Activated gamma-delta T cell treated with anti-CD3 and anti-CD28 coated beads, Interleukin-2, amount 50 U/mL, for 16 hours (primary cell): ENCODE measurements at places on chromosomes 1 and 21.

DNA sequence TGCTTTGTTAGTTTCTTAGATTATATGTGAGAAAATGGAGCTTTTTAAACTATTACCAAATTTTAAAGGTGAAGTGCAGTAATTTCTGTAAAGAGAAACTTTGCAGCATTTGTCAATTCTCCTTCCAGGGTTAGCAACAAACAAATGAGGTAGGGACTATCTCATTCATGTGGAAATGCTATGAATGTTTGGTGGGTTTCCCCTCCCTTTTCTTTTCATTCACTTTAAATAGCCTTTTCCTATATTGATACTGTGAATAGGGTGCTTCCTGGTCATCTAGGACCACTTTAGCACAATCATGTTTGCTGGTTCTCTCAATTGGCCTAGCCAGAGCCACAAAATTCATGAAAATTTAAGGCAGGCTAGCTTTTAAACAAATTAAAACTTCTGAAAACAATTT is 20.6 kb downstream of the ZBTB37 start:
- DNase-seq = no peak

DNA sequence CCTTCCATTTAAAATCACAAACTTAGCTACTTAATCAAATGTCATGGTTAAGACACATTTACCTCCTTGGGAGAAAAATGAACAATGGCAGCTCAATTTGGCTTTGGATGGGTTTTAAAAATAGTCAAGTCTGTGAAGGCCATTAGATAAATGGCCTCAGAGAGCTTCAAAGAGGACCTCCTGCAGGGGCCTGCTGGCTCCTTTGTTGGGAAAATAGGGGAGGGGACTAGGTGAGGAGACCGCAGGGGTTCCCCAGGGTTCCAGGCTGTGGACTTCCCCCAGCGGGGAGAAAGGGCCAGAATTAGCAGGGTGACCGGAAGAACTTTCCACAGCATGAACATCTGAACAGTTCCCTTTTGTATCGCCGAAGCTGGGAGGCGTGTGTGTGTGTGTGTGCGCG is 3.4 kb upstream of the AJAP1 start:
- no peak for DNase-seq

DNA sequence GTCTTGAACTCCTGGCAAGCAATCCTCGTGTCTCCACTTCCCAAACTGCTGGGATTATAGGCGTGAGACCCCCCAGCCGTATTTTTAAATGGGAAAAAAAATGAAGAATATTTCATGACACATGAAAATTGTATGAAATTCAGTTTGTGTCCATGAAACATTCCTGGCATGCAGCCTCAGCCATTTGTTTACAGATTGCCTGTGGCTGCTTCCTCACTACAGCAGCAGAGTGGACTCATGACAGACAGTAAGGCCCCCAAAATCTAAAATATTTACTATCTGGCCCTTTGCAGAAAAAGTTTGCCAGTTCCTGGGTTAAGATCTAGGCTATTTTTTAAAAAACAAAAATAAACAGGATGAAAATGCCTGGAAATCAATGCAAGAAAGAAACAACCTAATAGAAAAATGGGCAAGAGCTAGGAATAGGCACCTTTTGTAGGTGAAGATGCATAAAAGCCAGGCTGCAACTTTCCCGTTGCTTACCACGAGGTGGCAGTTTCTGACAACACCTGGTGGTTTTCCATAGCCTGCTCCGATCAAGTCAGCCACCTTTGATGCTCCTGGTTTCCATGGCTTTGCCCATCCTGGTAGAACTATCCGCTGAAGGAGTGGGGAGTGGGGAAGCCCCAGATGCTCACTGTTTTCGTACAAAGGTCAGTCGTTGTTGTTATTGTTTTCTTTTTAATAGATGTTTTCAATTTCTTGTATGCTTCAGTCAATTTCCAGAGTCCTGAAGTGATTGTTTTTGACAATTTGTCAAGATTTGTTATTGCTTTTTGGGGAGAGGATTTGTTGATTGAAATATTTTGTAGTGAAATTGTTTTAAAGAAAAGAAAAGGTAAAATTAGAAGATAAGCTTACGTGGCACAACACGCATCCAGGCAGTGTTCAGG is 24.3 kb downstream of the UBE2Q1 start:
- no peak for DNase-seq

DNA sequence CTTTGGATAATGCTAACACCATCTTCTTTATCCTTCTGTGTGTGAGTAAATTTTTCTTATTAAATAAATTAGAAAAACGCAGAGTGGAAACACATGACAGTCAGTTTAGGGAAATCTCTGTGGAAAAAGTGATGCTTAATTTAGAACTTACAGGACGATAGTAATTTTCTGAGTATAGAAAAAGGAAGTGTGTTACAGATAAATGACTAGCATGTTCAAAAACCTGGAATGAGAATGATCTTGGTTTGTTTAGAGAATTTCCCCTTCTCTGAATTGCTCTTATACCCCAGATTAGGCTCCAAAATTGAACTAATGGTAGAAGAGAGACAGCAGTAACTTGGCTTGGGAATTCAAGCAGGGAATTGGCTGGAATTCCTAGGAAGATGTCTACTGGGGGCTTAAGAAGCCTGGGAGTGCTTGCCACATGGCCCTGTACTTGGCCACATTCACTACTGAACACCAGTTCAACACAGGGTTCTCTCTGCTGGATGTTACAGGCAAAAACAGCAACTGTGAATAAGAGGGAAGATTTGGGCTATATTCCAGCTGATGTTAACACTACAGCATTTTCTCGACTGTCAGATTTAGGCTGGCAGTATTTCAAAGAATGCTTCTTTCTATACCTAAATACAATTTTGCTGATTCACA is 1004.2 kb downstream of the TTLL7 start:
- DNase-seq = no peak

DNA sequence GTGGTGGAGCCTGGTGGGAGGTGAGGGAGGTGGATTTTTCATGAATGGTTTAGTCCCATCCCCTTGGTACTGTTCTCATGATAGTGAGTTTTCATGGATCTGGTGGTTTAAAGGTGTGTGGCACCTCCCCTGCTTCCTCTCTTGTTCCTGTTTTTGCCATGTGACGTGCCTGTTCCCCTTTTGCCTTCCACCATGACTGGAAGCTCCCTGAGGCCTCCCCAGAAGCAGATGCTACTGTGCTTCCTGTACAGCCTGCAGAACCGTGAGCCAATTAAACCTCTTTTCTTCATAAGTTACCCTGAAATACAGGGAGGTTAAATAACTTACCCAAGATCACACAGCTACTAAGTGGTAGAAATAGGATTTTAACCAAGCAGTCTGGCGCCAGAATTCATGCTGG is 4.3 kb upstream of the HEYL start:
- DNase-seq = no peak
